ENCODE measurements at places on chromosomes 16 and 17.

DNA sequence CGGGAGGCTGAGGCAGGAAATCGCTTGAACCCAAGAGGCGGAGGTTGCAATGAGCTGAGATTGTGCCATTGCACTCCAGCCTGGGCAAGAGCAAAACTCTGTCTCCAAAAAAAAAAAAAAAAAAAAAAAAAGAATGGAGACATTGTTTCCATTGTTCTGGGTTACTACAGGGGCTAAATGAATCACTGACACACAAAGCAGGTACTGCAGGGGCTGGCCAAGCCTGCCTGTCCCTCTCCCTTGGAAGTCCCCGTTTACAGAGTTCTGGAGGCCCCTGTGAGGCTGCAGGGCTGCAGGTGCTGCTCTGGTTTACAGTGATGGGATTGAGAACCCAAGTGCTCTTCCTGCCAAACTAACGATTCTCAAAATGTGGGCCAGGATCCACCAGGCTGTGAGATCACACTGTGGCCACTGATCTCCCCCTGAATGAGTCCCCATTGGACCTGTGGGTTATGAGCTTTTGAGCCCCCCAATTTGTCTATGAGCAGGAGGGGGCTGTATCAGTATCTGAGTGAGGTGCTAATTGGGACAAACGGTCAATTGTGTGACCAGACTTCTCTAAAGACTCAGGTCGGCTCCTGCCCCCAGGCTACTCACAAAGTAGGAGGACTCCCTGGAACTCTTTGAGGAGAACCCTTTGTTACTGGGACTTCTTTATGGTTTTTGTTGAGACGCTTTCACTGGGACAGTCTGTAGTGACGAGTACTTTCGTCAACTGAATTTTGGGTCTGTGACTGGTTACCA, 39.0 kb downstream of the DNAH17 start:
- DNase-seq = peak; percentile 82

DNA sequence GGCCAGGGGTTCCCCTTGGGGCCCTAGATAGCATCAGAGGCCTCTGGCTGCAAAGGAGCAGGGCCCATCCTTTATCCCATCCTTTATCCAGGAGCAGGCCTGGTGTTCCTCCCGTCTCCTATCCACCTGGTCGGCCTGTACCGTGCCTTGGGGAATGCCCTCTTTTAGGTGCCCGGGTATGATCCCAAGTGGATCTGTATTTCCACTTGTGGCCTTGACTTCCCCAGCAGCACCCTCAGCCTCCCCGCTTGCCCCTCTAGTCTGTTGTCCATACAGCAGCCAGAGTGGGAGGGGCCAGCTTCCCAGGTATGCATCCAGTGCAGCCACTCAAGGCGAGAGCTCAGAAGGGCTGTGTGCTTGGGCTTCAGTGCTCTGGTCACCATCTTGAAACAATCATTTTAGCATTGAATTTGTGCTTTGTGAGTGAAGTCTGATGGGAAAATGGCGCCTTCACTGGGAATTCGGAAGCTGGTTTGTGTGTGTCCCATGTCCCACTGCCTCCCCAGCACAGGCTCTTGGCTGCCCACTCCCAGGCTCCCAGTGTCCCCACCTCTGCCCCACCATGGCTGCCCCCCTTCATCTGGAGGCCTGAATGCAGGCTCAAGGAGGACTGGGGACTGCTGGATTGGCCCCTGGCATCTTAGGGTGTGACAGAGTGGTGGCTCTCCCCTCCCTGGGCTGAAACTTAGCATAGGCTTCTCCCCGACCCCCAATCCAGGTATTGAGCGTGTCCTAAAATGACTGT, 3.3 kb upstream of the RNF112 start:
- DNase-seq = no peak

GRCh38 chr16:8694795-8695728, 20.6 kb downstream of the ABAT start:
- DNase-seq = no peak

GRCh38 chr17:77694391-77695363, 263.8 kb upstream of the TNRC6C start:
- DNase-seq = no peak

Measured in HepG2 (cell line).